ENCODE measurements at places on chromosomes 12 and 14. TPM values are rescaled to one million over a fixed set of nuclear protein-coding genes. Genes with fewer than 3 reads are reported as not detected.

- peak overlapping the region; percentile 64 for H3K4me3 ChIP-seq
- DNase-seq, result no peak
- peaks cover 43% of the 10 kb centered on the region for H3K4me1 ChIP-seq
- no peaks in the 10 kb centered on the region for H3K27me3 ChIP-seq
- peak overlapping the region; percentile 91 for H3K27ac ChIP-seq
Observed at GRCh38 chr12:74537126-74537706, 419 bp upstream of the ATXN7L3B start.

- no peak overlapping the region for H3K27ac ChIP-seq
- no peak overlapping the region for H3K4me3 ChIP-seq
- peaks cover 20% of the 10 kb centered on the region for H3K4me1 ChIP-seq
- H3K27me3 ChIP-seq, result no peaks in the 10 kb centered on the region
- no peaks in the 10 kb centered on the region for H3K36me3 ChIP-seq
Observed at GRCh38 chr12:120853188-120853587, 51.0 kb downstream of the SPPL3 start.

The DCN gene
- 1,578 TPM for total RNA-seq

GRCh38 chr14:24909523-24910302 is 140.2 kb downstream of the STXBP6 start:
- no peaks in the 10 kb centered on the region for H3K27me3 ChIP-seq
- DNase-seq, result no peak
- H3K4me3 ChIP-seq, result no peak overlapping the region
- peaks cover 19% of the 10 kb centered on the region for H3K4me1 ChIP-seq

The KERA gene
- not detected for total RNA-seq

The FRS2 gene
- 113 TPM for total RNA-seq
